Stimulated activated CD8-positive, alpha-beta memory T cell treated with anti-CD3 and anti-CD28 coated beads, Interleukin-15, amount 100 ng/mL, for 1 hour (primary cell): ENCODE measurements at places on chromosomes 1 and 21.
A peak's percentile ranks its signal among the peaks of the same experiment; 100 is the strongest.

DNA sequence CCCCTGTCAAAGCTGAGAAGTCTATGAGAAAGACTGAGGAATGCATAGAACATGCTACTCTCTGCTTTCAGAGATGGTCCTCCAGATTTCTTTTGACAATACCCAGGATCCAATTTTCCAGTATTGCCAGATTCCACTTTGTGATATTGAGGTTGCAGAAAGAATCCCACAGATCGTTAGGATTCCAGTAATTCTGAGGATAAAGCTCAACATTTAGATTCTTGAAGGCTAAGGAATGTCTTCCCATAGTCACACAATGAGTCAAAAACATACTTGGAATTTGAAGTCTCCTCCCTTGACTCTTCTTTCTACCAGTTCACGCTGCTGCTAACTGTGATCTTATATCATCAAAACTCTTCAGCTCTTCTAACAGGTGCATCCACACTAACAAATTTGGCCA lies 57.1 kb downstream of the TNFSF18 start:
- no peak for DNase-seq

DNA sequence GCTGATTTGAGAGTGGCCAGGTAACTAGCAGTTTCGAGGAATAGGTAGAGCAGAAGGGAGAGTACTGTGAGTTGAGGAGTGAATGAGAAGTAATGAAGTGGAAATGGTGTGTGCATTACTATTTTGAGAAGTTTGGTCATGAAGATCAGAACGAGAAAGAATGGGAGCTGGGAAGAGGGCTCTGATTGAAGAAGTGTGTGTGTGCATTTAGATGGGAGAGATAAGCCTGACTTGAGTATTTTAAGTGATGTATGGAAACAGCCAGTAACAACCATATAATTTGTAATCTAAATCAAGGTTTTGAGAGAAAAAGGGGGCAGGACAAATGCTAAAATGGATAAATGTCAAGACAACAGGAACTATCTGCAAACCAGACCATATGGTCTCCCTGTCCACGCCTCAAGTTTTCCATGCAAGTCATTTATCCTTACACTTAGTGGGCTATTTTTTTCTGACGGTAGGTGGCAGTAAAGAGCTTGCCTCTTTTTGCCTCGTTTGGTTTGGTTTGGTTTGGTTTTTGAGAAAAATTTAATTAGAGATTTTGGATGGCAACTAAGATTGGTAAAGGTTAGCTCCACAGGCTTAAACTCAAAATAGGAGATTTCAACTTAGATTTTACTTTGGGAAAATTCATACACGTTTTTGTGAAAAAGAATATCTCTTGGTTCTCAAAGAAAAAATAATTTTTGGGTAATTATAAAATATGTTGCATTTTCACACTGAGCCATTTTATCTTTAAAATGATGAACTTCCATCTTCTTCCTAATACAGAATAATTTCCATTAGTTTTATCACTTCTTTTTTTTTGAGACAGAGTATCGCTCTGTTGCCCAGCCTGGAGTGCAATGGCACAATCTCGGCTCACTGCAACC lies 9.5 kb upstream of the B3GALNT2 start:
- DNase-seq, result no peak

DNA sequence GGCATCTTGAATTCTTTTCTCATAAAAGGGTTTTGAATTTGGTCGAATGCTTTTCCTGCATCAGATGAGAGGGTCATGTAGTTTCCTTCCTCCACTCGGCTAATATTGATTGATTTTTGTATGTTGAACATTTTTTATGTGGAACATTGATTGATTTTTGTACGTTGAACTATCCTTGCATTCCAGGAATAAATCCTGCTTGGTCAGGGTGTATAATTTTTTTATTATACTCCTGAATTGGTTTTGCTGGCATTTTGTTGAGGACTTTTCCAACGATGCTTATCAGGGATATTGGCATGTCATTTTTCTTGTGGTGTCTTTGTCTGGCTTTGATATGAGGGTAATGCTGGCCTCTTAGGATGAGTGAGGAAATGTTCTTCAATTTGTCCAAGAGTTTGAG lies 8.5 kb downstream of the TMEM240 start:
- no peak for DNase-seq

DNA sequence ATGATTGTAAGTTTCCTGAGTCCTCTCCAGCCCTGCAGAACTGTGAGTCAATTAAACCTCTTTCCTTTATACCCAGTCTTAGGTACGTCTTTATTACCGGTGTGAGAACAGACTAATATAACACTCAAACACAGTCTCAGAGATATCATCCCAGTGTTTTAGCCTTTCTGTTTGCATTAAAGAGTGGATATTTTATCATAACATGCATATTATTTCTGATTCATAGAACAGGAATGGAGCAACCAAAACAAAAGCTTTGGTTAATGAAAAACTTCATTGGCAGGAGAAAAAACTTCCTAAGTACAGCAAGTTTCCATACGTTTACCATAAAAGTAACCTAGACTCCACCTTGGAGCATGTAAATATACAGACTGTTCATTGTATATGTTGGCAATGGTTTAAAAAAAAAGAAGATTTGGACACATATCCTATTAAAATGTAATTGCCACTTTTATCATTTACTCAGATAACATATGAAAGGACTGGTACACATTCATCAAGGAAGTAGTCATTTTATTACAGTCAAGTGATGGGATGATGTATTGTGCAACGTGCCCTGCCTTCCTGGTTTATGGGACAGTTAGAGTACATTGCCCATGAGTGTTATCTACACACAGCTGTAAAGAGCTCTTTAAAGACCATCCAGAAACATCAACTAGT lies 144.8 kb downstream of the ETS2 start:
- no peak for DNase-seq

DNA sequence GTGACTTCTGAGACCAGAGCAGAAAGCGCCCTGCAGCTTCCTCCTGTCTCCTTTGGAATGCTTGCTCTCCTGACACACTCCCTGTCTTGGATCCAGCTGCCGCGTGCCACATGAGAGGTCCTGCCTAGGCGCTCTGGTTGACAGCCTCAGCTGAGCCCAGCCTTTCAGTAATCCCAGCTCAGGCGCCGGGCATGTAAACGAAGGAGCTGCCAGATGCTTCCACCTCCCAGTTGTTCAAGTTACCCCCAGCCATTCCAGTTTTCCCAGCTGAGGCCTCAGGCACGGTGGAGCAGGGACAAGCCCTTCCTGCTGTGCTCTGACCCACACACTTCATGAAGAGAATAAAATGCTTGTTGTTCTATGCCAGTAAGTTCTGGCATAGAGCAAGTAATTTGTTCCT lies 14.3 kb upstream of the CD34 start:
- DNase-seq, result no peak

DNA sequence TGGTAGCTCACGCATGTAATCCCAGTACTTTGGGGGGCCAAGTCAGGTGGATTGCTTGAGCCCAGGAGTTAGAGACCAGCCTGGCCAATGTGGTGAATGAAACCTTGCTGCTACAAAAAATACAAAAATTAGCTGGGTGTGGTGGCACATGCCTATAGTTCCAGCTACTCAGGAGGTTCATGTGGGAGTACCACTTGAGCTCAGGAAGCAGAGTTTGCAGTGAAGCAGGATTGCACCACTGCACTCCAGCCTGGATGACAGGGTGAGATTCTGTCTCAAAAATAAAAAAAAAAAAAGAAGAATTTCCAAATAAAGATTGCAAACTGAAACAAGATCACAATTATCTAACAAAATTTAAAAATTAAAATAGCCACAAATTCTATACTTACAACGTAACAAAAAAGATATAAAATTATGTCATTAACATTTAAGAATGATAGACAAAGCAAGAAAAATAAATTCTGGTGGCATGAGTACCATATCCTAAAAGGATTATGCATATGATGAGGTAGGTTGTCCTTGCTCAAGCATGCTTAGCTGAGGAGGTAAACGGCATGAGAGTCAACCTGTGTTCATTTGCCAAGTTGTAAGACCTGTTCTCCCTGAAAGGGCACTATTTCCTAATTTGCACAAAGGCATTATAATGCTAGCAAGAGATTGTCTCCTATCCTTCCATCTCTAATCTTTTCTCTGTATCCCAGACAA lies 20.2 kb downstream of the IPP start:
- no peak for DNase-seq

DNA sequence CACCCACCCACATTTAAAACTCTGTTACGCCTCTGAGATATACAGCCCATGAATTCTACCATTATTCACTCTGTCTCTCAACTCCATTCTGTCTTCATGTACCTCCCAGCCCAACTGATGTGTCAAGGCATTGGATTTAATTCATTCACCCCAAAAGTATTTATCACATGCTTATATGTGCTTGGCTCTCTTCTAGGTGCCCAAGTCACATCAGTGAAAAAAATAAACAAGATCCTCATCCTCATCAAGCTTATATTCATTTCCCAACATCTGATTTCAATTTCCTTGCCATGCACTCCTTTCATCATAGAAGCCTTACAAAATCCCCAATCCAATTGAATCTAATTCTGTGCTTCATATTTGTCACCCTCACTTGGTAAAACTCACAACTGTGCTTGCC lies 967.6 kb downstream of the LTN1 start:
- DNase-seq, result no peak

DNA sequence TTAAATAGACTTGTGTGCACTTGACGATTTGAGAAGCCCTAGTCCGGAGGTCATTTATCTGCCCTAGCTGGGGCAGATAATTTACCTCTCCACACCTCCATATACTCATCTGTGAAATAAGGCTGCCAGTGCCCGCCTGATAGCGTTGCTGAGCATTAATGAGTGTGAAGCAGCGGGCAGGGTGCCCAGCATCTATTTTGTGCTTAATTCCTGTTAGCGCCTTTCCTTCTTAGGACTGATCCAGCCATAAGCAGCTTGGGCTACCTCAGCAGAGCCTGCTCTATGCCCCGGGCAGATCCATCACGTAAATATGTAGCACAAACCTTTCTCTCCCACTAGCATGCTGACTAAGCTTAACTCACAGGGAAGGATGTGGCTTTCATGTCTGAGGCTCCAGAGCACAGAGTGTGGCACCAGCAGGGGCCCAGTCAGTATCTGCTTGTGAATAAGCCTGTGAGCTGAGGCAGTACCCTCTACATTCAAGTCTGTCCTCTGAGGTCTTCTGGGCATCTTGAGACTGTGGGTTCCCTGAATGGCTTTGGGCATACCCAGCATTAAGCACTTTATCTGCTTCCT lies 21.5 kb upstream of the RNF187 start:
- DNase-seq, result no peak

GRCh38 chr1:189681252-189681919 lies 796.3 kb downstream of the BRINP3 start:
- no peak for DNase-seq

- no peak for DNase-seq
These were observed 12.1 kb upstream of the SGIP1 start for GRCh38 chr1:66521721-66522365.

DNA sequence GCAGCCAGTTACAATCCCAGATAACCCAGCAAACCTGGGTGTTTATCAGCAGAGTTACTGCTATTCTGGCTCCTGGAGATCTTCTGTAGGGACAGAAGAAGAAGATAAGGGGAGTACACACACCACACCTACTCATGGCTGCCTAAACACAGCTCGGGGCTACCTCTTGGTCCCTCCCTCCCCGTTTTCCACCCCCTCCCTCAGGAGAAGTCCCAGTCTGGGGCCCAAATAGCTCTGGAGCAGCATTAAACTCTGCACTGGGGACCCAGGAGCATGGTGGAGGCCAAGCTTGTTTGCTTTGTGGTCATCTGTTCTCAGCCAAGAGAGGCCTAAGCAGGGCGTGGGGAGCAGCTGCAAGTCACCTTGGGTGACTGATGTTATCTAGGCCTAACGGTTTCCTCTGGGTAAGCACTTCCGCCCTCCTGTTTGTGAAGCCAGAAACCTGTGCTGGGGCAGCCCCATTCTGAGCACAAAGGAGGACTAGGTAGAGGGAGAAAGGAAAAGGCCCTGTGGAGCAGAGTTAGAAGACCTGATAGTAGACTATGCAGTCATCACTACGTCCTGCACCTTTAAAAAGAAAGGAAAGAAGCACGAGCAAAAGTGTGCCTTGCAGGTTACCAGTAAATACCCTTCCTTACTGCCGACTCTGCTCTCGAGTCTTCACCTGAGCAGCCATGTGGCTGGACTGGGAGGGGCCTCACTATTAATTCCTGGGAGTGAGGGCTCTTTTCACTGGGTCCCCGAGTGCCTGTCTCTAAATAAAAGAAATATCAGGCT lies 2.0 kb upstream of the RCSD1 start:
- DNase-seq, result peak; percentile 38

DNA sequence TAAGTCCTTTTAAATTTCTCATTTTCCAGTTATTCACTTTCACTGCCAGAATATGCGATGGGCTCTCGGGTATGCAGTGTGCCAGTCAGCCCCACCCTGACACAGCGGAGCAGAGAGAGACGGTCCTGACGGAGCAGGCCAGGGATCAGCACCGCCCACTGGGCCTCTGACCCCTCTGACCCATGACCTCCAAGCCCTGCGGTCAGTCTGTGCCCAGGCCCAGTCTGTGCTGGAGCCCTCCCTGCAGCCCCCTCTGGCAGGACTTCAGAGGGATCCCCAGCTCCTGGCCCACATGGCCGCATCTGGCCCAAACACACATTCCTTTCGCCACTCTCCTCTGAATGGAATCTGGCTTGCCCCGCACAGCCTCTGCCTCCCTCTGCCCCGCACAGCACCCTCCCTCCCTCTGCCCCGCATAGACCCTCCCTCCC lies 43.4 kb upstream of the COL6A2 start:
- no peak for DNase-seq

GRCh38 chr21:44872323-44872648 lies 1.2 kb downstream of the PTTG1IP start:
- no peak for DNase-seq

DNA sequence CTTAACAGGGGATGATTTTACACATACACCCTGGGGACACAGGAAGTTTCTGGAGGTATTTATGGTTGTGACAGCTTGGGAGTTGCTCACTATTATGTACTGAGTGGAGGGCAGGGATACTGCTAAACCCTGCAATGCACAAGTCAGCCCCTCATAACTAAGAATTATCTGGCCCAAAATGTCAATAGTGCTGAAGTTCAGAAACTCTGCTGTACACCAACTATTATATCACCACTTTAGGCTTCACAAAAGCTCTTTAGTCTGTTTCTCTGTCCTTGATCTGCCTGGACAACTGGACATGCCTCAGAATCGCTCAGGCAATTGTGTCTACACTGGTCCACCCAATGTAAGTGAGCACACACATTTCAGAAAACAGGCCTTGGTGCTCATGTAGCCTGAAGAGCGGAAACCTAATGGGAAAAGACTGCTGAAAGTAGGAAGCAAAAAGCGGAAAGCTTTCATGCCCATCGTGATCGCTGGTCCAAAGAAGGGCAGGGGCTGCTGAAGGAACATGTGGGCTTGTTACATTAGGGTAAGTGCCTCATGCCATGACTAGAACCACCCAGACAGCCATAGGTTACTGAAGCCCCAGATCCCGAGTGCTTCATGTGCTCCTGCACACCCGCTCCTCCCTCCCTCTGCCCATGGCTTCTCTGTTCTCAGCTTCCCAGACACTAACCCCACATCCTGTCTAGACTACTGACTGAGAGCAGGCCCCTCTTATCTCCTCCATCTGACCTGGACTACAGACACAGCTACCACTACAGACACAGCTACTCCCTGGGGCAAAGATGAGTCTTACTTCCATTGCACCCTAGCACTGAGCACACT lies 73.5 kb downstream of the LRIG2 start:
- DNase-seq, result no peak

DNA sequence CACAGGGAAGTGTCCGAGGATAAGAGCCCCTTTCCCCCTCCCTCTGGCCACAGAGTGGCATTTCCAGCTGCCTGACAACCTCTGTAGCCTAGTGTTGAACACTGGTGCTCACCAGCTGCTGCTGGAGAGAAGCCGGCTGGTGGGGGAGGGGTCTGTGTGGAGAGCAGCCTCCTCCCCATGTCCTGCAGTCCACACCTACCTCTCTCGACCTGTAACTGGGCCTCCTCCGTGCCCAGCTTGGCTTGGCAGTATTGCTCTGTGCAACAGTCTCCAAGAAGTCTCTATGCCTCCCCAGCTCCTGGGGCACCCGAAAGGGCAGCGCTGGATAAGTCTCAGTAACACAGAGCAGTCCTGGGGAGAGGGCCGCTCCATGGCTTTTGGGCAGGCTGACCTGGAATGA lies 17.0 kb downstream of the PAPPA2 start:
- no peak for DNase-seq
